ENCODE measurements at places on chromosomes 12 and 14.

GRCh38 chr14:26527095-26527494, 70.7 kb downstream of the NOVA1 start:
- peak; percentile 16 for DNase-seq

DNA sequence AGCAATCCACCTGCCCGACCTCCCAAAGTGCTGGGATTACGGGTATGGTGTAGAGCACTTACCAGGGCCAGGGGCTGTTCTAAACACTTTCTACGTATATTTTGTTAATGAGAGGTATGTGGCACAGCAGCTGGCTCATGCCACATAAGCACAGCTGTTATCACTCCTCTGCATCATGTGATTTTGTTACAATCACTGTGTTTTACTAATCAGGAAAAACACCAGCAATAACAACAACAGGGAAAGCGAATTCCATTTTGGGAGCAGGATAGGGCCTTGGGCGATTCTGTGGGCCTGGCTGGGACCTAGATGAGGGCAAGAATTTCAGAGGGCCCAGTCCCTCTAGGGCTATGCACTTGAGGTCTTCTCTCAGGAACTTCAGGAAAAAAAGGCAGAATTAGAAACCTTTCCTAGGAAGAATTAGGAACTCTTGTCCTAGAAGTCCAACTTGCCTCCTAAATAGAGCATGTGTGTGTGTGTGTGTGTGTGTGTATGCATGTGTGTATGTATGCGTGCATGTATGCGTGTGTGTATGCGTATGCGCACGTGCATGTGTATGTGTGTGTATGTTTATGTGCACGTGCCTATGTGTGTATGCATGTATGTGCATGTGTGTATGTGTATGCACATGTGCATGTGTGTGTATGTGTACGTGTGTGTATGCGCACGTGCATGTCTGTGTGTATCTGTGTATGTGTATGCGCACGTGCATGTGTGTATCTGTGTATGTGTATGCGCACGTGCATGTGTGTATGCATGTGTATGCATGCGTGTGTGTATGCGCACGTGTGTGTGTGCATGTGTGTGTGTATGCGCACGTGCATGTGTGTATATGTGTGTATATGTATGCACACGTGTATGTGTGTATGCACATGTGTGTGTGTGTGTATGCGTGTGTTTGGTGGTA, 41.8 kb upstream of the CORO1C start:
- no peak for DNase-seq

GRCh38 chr14:72613231-72613974, 280.5 kb downstream of the DPF3 start:
- no peak for DNase-seq

DNA sequence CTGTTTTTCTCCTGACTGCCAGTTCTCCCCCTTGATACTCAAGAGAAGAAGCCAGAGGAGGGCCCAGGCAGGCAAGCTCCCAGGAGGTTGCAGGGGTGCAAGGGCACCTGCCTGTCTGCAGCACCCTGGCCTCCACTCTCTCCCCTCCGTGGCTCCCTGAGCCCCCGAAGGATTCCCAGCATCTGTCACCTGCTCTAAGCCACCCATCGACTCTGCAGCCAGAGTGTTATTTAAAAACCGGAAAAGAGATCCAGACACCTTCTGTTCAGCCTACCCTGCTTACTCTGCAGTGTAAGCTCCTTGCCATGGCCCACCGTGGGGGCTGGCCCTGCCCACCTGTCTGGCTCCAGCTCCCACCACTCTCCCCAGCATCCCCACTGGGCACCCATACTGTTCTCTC, 121.4 kb downstream of the KSR2 start:
- no peak for DNase-seq

- peak; percentile 64 for DNase-seq
These were observed 61.4 kb downstream of the VWF start for GRCh38 chr12:6062757-6063735.

DNA sequence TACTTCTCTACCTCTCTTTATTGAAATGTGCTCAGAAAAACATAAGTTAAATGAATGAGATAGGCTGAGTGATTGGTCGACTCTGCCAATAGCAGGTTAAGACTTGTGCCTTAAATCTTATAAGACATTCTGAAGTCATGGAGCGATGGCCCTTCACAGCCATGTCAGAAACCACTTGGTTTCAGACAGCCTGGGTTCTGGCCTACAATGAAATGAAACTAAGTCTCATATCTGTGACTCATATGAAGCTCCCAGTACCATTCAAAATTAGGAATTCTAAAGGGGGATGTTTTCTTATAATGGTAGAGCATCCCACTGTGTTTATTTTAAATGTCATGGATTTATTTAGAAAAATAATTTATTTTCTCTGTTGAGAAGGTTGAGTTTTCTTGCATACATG, 42.6 kb downstream of the PLXNC1 start:
- no peak for DNase-seq

GRCh38 chr14:61147831-61148549, 133.1 kb downstream of the TMEM30B start:
- DNase-seq = peak; percentile 7

GRCh38 chr12:108895220-108895802, 15.4 kb downstream of the DAO start:
- no peak for DNase-seq

DNA sequence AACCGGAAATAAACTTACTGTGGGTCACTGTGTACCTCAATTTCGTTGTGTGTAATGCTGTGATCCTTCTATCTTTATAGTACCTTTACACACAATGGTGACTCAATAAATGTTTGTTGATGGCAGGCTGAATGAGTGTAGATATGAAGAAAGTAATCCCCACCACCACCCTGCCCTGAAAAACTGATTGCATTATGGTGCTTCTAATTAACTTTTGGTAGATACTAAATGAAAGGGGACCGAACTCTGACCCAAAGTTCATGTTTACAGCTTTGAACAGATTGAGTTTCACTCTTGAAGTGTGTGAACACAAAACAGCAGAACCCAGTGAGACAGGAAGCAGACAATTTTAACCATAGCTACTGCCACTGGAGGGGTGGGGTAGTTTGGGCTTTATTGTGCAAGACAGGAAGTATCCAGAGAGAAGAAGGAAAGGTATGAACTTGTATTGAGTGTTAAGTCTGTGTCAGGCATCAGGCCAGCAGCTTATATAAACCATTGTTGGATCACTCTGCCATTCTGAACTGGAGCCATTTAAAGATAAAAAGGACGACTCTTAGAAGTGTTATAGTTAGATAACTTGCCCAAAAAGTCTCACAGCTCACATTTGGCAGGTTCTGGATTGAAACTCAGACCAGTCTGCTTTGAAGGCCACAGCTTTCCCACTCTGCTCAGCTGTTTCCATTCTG, 197.0 kb upstream of the AMIGO2 start:
- peak; percentile 33 for DNase-seq

GRCh38 chr14:75274899-75275569, 3.6 kb upstream of the FOS start:
- DNase-seq = no peak

GRCh38 chr12:107441665-107442300, 243.8 kb upstream of the PWP1 start:
- no peak for DNase-seq

DNA sequence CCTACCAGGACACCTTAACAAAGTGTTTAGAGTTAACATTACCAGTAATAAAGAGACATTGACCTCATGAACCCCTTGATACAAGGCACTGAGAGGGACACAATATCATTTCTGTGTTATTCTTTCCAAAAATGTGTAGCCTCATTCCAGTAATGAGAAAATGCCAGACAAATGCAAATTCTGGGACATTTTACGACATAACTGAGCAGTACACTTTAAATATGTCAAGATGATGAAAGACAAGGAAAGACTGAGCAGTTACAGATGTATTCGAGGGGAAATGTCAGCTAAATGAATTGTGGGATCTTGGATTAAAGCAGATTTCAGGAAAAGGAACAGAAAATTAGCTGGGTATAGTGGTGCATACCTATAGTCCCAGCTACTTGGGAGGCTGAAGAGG, 255.6 kb downstream of the ERC1 start:
- no peak for DNase-seq

- DNase-seq = peak; percentile 10
These were observed 483.5 kb downstream of the ATP23 start for GRCh38 chr12:58424735-58425392.

DNA sequence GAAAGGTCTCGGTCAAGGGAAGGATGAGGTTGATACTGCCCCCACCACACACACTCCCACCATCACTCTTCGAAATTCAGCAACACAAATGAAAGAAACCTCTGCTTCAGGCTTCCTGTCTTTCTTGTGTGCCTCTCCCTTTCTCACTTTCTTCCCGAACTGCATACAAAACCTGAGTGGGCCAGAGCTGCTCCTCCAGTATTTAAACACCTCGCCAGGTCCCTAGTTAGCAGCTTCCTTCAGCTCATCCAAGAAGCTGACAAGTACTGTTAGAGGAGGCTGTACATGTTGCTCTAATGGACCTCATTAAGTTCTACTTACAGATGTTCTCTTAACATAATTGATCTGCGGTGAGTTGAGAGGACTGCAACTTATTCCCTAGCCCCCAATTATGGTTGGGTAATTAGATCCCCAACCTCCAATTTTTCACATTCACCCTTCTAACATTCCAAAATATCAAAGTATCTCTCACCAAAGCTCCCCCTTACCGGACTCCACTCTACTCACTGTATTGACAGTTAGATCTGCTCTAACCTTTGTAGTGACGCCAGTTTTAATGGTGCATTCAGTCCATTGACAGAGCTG, 4.1 kb upstream of the LMO3 start:
- no peak for DNase-seq

DNA sequence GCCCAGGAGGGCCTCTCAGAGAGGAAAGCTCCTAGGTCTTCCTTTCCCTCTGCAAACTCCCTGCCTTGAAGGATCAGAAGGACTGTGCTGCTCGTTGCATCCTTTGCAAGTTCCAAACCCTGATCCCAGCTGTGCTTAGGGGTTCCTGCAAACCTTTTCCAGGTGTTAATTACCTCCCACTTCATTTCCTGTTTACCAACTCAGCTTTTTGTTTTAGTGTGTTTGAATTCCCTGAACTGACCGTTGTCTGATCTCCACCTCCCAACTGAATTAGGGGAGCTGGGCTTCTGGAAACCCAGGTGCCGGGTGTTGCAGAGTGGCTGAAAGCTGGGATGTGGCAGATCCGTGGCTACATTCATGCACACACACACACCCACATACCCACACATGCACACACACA, 20.6 kb upstream of the BDKRB1 start:
- DNase-seq = no peak

DNA sequence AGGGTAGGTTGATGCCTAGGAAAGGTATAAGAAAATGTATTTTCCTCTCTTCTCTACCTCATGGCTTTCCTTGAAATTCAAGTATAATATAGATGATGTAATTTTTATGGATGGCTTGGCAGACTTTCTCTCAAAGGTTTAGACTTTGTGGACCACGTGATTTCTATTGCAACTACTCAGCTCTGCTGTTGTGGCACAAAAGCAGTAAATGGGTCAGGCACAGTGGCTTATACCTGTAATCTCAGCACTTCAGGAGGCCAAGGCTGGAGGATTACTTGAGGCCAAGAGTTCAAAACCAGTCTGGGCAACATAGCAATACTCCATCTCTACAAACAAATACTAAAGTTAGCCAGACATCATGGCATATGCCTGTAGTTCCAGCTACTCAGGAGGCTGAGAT, 22.0 kb downstream of the SRP54 start:
- DNase-seq = no peak

- no peak for DNase-seq
These were observed 140.4 kb upstream of the NRXN3 start for GRCh38 chr14:78029601-78030372.

DNA sequence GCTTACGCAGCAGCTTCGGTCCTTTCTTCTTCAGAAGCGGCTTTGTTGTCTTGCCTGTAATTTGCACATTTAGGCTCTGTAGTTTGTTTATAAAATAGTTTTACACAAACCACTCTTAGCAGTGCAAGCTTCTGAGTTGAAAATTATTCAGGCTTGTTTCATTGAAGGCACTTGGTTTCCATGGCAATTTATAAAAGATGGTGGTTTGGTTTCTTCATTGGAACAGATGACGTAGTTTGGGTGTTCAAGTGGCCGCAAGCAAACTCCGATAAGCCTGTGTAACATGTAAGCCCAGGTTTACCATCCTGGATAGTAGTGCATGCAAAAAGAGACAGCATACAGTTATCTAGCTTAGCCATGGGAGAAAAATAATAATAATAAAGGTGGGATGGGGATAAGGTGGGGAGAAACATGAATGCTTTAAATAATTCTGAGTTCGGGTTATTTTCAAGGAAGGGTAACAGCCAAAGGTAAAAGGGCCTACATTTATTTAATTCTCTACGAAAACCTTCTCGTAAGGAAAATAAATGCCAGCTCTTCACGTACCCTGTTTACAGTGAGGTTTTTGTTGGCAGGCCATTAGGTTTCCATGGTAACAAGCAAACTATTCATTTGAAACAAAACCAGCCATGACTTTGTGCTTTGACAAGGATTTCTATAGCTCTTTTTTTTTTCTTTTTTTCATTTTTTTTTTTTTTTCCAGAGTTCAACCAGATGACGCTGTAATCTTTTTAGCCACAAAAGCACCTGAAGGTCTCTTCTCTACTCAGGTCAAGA, 189.6 kb upstream of the RPL10L start:
- DNase-seq = no peak

DNA sequence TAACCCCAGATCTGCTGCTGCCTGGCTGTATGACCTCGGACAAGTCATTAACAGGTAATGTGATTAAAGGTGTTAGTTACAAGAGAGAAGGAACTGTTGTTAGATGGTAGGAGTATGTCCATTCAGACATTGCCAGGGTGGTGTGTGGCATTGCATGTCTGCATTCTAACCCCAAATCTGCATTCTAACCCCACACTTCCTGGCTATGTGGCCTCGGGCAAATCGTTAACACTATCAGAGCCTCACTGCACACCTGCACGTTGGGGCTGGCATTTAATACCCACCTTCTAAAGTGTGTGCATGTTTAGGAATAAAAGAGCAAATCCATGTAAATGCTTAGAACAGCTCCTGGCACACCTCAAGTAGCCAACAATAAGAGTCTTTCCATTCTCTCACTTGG, 46.4 kb downstream of the CHST11 start:
- DNase-seq = no peak

GRCh38 chr14:73463411-73463810, 5.1 kb upstream of the NUMB start:
- DNase-seq = no peak

- no peak for DNase-seq
These were observed 44.6 kb downstream of the DUSP6 start for GRCh38 chr12:89307474-89308253.

DNA sequence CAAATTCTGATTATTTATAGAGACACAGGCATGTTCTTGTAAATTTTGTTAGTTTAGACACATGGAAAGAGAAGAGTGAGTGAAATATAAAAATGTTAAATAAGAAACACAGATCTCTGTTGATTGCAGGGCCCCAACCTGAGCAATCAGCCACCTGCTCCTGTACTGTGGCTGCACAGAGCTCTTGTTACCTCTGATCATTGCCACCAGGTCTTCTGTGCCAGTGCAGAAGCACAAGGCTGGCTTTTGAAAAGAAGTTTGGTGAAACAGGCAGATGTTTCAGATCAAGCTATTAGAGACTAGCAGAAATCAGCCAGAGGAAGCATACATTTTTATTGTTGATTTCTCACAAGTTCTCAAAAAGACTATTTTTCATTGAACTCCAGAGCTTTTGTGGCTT, 434.1 kb upstream of the OR4E1 start:
- no peak for DNase-seq

- no peak for DNase-seq
These were observed 2.0 kb downstream of the ESR2 start for GRCh38 chr14:64292197-64292596.

- peak; percentile 70 for DNase-seq
These were observed 22.4 kb upstream of the PDE1B start for GRCh38 chr12:54526812-54527630.

Measured in ACHN (cell line).